ENCODE measurements at places on chromosomes 13 and 19. TPM values are rescaled to one million over a fixed set of nuclear protein-coding genes. Genes with fewer than 3 reads are reported as not detected.
A peak's percentile ranks its signal among the peaks of the same experiment; 100 is the strongest.

DNA sequence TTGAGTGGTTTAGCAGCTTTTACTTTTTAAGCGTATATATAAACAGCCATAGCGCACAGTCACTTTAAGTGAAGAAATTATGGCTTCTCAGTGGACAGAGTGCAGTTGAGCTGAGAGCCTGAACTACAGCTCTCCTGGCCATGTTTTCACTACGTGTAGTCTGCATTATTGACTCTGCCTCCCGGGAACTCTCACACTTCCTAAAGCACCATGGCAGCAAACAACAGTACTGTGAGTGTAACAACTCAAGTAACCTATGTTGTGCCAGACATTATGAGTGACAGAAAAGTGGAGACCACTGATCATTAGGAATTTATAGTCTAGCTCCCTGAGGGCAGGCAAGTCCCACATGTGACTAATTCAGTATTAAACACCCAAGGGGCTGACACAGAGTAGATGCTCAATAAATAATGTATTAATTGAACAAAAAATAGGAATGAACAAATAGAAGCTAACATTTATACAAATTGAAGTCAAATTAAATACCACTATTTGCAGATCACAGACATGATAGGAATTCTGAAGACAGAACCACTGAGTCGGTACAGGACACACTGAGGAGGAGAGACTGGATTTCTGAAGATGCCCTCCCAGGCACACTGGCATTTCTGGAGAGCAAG, 19.7 kb downstream of the EFNB2 start:
- no peak overlapping the region for H3K4me3 ChIP-seq
- H3K36me3 ChIP-seq = no peaks in the 10 kb centered on the region
- H3K27me3 ChIP-seq = peaks cover 24% of the 10 kb centered on the region

- no peak overlapping the region for H3K27ac ChIP-seq
- H3K36me3 ChIP-seq = peaks cover 2% of the 10 kb centered on the region
- peaks cover 9% of the 10 kb centered on the region for H3K4me1 ChIP-seq
- H3K27me3 ChIP-seq = peaks cover 52% of the 10 kb centered on the region
Observed at GRCh38 chr19:1455002-1455335, 5.0 kb downstream of the APC2 start.

DNA sequence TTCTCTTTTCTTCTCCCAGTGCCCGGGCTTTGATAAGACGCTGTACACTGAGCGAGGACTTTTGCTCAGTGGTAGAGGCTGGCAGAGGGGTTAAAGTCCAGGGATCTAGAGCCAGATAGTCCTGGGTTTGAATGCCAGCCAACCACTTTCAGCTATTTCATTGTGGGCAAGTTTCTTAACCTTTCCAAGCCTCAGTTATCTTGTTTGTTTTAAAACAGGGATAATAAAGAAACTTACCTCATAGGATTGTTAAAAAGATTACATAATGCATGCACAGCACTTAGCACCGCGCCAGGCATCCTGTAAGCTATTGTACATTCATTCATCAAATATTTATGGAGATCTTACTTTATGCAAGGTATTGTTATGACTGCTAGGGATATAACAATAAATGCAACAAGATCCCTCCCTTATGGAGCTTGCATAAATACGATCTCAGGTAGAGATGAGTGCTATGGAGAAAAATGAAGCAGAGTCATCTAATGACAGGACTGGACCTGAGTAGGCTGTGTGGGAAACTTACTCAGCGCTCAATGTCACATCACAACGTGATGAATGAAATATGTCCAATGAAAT, 70.8 kb downstream of the LNX2 start:
- DNase-seq = no peak
- no peaks in the 10 kb centered on the region for H3K27me3 ChIP-seq
- no peak overlapping the region for H3K4me3 ChIP-seq
- H3K4me1 ChIP-seq = no peaks in the 10 kb centered on the region

Gene PCDH9
- 0.09 TPM for total RNA-seq

Gene USHBP1
- total RNA-seq = 0.30 TPM

GRCh38 chr13:80161219-80161618, 179.7 kb downstream of the SPRY2 start:
- DNase-seq = no peak
- no peaks in the 10 kb centered on the region for H3K36me3 ChIP-seq
- H3K27ac ChIP-seq = no peak overlapping the region
- H3K4me1 ChIP-seq = no peaks in the 10 kb centered on the region
- no peak overlapping the region for H3K4me3 ChIP-seq
- H3K27me3 ChIP-seq = no peaks in the 10 kb centered on the region

DNA sequence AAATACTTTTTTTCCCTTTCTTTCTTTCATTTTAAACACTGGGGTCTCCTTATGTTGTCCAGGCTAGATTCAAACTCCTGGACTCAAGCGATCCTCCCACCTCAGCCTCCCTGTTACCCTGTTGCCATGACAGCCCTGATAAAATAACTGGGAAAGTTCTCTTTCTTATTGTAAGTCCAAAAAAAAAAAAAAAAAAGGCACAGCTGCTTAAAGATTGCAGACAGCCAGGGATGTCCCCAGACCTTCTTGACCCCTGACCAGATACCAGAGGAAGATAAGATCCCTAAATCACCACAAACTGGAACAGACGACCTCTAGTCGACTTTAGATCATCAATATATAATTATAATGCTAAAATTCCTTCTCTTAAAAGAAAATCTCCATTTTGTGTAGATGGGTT, 1.1 kb upstream of the MVB12A start:
- H3K27ac ChIP-seq = peak overlapping the region; percentile 91
- H3K27me3 ChIP-seq = no peaks in the 10 kb centered on the region
- H3K36me3 ChIP-seq = peaks cover 30% of the 10 kb centered on the region
- DNase-seq = no peak
- H3K4me1 ChIP-seq = peaks cover 18% of the 10 kb centered on the region
- peak overlapping the region; percentile 92 for H3K4me3 ChIP-seq

DNA sequence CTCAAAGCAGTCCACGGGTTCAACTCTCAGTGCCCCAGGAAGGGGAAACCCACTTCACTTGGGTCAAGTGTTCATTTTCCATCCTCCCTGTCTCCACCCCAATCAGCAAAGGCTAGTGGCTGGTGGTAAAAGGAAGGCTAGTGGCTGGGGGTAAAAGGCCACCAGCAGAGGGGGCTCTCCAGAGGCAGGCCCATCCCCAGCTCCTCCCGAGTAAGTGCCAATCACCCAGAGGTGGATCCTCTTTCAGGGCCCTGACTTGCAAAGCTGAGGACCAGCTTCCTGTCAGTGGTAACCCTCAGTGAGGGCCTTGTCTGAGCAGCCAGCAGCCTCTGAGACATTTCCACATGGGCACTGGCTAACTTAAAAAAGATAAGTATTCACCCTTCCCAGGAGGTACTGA, 22.0 kb upstream of the TPT1 start:
- no peak overlapping the region for H3K4me3 ChIP-seq
- H3K36me3 ChIP-seq = peaks cover 53% of the 10 kb centered on the region

- H3K27me3 ChIP-seq = peaks cover 44% of the 10 kb centered on the region
- DNase-seq = peak; percentile 89
- peak within 1 kb of the TSS; percentile 79 for H3K27ac ChIP-seq
- peak within 1 kb of the TSS; percentile 91 for H3K4me3 ChIP-seq
- peaks cover 29% of the 10 kb centered on the region for H3K36me3 ChIP-seq
- H3K4me1 ChIP-seq = peaks cover 60% of the 10 kb centered on the region
Observed at GRCh38 chr19:6590827-6591319, at the start of gene CD70. TSS of gene CD70 (minus strand) at chr19:6591150. CDS start at chr19:6591002, 148 bp downstream.

GRCh38 chr13:92823059-92823458, 403.5 kb upstream of the GPC6 start:
- H3K4me1 ChIP-seq = no peaks in the 10 kb centered on the region
- DNase-seq = no peak
- H3K4me3 ChIP-seq = no peak overlapping the region

Gene SELENOV
- total RNA-seq = not detected

DNA sequence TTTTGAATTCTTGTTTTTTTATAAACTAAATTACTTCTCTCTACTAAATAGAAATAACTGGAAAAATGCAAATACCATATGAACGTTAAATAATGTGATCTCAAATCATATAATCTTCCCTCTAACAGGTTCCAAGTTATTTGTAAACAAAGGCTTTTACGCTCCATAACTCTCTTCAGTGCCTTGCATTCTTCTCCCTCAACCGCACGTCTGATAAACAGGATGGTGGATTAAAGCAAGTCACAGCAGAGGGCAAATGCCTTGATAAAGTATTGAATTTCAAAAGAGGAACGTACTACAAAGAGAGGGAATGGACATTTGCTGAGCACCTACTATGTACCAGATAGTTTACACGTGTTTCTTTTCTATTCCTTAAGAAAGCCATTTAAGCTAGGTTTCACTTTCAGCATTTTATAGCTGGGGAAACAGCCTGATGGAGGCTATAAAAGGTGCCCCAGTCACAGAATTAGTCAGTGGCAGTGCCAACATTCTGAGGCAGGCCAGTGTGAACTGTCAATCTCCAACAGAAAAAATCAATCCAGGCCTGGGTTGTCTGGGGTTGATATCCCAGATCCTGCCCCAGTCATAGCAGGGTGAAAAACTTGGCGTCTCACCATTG, 15.8 kb downstream of the MRPS31 start:
- no peak overlapping the region for H3K27ac ChIP-seq
- H3K4me1 ChIP-seq = peaks cover 3% of the 10 kb centered on the region
- H3K27me3 ChIP-seq = no peaks in the 10 kb centered on the region
- peaks cover 46% of the 10 kb centered on the region for H3K36me3 ChIP-seq
- no peak overlapping the region for H3K4me3 ChIP-seq

Gene GDF15
- not detected for total RNA-seq

- no peaks in the 10 kb centered on the region for H3K27me3 ChIP-seq
- H3K27ac ChIP-seq = no peak overlapping the region
- H3K4me1 ChIP-seq = no peaks in the 10 kb centered on the region
- H3K36me3 ChIP-seq = peaks cover 43% of the 10 kb centered on the region
- no peak overlapping the region for H3K4me3 ChIP-seq
- DNase-seq = no peak
Observed at GRCh38 chr19:4693078-4693350, 22.9 kb upstream of the MYDGF start.

Gene SIGLEC5
- total RNA-seq = not detected

Gene CGB1
- not detected for total RNA-seq

Gene LILRB4
- not detected for total RNA-seq

- no peak for DNase-seq
- H3K36me3 ChIP-seq = peaks cover 81% of the 10 kb centered on the region
- peaks cover 16% of the 10 kb centered on the region for H3K4me1 ChIP-seq
- no peak overlapping the region for H3K4me3 ChIP-seq
Observed at GRCh38 chr19:36577271-36577996, 4.3 kb upstream of the ZNF529 start.

DNA sequence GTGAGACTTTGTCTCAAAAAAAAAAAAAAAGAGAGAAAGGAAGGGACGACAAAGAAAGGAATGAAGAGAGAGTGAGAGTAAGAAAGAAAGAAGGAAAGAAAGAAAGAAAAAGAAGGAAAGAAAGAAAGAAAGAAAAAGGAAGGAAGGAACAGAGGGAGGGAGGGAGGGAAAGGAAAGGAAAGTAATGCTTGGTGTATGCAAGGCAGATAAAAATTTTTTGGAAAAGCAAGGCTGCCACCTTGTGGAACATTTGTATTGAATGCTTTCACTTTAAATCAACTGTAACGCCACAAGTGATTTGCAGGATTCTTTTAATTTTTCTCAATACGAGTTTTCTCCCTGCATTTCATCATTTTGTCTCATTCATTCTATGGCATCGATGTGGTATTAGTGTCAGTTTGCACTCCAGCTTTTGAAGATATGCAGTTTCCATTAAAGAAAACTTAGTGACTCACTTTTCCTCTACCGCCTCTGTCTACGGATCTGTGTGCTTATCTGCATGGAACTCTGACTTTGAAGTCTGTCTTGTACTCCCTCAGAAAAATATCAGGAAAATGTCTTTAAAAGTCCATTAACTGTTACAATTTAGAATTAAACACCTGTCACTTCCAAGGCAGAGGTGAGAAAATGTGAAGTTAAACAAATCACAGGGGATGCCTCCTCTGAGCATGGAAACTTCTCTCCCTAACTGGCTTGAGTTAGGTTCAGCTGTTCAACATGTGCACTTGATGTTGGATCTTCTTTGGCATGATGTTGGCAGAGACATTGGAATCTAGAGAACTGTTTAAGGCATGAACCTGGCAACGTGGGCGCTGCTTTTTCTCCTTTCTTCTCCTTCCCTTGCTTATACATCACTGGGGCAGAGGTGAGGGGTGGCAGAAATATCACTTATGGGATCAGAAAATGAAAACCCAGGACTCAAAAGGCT, 20.0 kb upstream of the ZDHHC20 start:
- H3K27ac ChIP-seq = no peak overlapping the region
- peaks cover 10% of the 10 kb centered on the region for H3K4me1 ChIP-seq
- peak overlapping the region; percentile 31 for H3K4me3 ChIP-seq
- DNase-seq = peak; percentile 89
- H3K36me3 ChIP-seq = no peaks in the 10 kb centered on the region

Gene SOX1
- total RNA-seq = not detected

Gene SMAD9
- total RNA-seq = not detected

DNA sequence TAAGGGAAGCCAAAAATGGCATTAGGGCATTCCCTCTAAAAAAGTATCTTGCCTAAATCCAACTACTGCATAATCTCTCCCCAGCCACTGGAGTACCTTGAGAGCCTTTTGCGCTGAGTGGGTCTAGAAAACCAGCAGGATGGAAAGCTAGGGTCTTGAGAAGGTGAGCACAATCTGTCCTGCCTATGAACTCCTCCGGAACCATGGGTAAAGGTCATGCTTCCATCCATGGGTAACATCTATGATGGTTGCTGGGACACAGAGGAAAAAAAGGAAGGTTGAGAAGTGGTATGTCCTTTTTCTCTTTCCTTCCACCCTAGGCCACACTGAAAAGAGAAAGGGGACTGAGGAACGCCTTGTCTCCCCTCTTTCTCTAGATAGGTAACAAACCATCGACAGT, 52.4 kb downstream of the ZNF676 start:
- no peak overlapping the region for H3K4me3 ChIP-seq
- no peak overlapping the region for H3K27ac ChIP-seq
- H3K36me3 ChIP-seq = peaks cover 1% of the 10 kb centered on the region
- no peaks in the 10 kb centered on the region for H3K27me3 ChIP-seq
- no peak for DNase-seq

GRCh38 chr13:41916173-41916954, 44.5 kb downstream of the VWA8 start:
- peaks cover 44% of the 10 kb centered on the region for H3K4me1 ChIP-seq
- peaks cover 12% of the 10 kb centered on the region for H3K36me3 ChIP-seq
- H3K27ac ChIP-seq = peak overlapping the region; percentile 86
- peak overlapping the region; percentile 76 for H3K4me3 ChIP-seq
- DNase-seq = peak; percentile 76
- H3K27me3 ChIP-seq = no peaks in the 10 kb centered on the region

GRCh38 chr13:82878536-82878935, 1003.7 kb downstream of the SLITRK1 start:
- no peaks in the 10 kb centered on the region for H3K4me1 ChIP-seq
- no peaks in the 10 kb centered on the region for H3K27me3 ChIP-seq
- H3K27ac ChIP-seq = no peak overlapping the region
- H3K36me3 ChIP-seq = no peaks in the 10 kb centered on the region
